ENCODE measurements at places on chromosomes 6 and 20.

DNA sequence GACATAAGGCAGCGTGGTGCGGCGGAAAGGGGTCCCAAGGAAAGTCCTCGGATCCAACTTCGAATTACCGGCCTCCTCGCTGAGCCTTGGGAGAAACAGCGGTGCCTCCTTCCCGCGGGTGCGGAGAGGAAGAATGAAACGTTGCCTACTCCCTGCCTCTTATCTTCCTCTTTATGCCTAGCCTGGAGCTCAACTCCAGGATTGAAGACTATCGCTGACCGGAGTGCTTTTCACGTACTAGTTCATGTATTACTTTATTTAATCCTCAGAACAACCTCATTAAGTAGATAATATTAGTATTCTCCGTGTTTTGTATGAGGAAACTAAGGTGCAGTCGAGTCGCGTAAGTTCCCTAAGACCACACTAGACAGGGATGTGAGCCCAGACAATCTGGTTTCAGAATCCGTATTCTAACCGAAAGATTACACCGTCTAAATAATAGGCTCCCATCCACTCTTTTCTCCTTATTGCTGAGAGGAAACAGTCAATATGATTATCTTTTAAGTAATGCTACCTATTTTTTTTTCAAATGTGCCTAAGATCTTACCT is 793 bp upstream of the PDSS2 start:
- peak; percentile 6 for DNase-seq

DNA sequence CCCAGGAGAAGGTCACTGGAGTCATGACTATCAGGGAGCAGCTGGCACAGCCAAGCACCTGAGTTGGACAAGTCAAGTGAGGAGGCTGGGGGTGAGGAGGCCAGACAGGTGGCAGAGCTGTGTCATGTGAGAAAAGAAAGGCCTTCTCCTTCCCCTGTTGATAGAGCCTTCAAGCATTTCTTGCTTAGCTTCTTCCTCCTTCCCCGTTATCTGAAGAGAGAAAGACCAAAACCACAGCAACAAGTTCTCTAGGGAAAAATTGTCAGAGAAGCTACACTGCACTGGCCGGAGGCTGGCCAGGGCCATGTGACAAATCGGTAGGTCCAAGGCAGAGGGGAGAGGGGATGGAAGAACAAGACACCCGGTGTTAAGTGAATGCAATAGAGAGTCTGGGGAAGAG is 202.1 kb upstream of the PRDM1 start:
- DNase-seq, result no peak

GRCh38 chr20:33407251-33407650 is 5.9 kb upstream of the CDK5RAP1 start:
- no peak for DNase-seq

DNA sequence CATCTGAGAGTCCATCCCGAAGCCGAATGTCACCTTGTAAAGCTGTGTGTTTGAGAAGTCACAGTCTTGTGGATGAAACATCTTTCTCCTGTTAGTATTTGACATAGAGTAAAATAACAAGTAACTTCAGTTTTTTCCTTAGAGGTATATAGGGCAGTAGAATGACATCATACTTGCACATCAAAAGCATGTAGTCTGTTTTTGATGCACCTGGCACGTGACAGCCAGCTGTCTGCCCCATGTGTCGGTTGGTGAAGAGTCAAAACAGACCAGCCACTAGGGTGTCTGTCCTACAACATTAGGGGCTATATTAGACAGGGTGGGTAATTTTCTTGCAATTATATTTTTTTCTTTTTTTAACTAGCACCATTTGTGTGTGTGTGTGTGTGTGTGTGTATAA is 70.2 kb downstream of the SNX9 start:
- no peak for DNase-seq

DNA sequence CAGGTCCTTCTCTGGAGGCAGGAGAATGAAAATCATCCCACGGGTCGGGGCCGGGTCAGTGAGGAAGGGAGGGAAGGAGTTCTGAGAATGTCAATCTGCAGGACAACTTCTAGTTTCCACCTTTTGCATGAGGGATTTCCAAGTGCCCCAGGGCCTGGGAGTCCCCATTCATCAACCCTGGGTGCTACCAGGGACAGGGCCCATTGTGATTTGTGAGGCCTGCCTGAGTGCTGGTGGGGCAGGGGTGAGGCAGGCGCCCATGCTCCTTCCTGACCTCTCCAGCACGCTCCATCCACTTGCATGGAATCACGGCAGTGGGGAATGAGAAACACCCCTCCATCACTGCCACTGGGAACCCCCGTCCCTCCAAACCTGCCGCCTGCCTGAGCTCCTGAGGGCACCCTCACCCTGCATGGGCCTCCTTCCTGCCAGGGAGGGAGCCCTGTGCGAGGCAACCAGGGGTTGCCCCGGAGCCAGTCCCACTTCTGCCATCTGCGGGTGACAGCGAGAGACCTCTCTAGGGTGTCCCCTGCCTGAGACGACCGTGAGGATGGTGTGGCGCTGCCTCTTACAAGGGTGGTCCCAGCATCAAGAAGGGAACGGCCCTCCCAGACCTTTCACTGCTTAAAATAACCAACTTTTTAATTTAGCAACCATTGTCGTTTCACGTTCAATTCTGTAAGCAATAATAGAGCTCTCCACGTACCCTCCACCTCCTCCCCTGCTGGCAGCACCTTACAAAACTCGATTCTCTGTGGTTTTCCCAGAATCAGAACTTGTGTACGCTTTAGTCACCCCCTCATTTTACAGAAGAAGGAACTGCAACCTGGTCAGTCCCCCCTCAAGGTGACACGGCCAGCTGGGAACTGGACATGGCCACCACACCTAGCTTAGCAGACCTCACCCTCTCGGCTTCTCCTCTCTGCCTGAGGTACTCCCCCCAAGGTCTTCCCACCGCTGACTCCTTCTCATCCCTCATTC is 28.6 kb downstream of the PMEPA1 start:
- DNase-seq, result no peak

DNA sequence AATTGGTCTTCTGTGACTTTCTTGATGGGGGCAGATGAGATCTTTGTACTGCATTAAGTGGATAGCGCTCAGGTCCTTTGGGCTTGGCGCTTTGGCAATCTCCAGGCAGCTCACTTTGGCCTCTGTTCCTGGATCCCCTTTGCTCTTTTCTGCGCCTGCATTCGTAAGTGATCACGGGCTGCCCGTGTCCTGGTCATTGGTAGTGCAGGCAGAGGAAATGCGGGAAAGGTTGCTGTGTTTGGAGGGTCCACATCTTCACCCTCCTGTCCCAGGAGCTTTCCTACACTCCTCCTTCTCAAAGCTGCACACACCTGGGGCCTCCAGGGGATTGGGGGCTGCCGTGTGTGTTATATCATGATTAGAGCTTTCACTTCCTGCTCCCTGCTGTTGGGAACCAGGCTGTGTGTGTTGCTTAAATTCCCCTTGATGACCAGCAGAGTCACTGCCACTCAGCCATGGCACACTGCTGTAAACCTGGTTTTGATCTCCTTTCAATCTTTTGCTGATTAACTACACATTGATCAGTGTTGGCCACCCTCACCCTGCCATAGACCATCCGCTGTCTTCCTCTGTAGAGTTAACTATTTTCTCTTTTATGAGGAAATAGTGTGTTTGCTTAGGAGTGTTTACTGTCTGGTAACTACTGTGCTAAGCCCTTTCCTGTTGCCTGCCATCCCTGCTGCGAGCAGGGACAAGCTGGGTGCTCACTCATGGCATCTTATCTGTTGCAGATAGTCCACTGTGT is 13.0 kb upstream of the SNHG17 start:
- no peak for DNase-seq

DNA sequence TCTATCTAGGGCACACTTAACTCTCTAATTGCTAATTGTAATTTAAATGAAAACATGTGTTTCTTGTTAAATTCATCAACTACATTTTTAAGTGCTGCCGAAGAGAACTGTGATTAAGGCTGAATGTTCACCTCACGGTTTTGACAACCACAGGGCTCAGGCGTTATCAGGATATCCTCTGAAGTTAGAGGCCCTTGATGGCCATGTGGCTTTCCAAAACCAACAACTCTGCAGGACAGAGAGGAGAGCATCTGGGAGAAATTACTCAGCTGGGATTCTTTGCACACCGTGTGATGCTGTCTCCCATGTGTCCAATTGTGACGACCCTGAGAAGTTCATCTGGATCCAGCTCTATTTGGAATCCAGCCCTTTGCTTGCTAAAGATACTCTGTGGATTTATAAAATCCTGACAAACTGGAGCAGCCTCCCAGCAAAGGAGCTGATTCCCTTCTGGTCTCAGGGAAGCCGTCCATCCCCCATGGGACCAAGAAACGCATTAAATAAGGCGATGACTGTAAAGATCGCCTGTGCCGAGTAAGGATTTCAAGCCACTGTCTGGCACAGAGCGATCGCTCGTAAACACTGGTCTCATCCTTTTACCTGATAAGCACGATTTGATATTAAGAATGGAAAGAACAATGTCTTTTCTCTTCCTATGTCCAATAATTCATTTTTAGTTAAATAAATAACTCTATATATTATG is 401.1 kb downstream of the CD83 start:
- no peak for DNase-seq

- no peak for DNase-seq
Measured at GRCh38 chr20:8542110-8542486, 410.0 kb downstream of the PLCB1 start.

DNA sequence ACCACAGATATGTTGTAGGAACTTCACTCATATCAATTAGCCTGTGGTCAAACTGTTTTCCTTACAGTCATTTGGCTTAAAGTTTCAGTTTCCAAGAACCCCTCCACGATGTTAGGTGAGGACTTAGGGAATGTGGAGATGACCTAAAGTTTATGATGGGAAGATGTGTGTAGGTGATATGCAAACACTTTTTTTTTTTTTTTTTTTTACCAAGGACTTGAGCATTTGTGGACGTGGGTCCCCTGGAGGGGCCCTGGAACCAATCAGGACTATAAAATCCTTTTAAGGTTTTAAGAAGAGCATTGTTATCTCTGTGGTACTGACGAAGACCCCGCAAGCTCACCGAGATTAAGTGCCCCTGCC is 478 bp upstream of the MTHFD1L start:
- no peak for DNase-seq

- no peak for DNase-seq
Measured at GRCh38 chr6:82179415-82179814, 68.1 kb downstream of the IBTK start.

GRCh38 chr20:1700990-1701389 is 43.4 kb upstream of the SIRPG start:
- no peak for DNase-seq

DNA sequence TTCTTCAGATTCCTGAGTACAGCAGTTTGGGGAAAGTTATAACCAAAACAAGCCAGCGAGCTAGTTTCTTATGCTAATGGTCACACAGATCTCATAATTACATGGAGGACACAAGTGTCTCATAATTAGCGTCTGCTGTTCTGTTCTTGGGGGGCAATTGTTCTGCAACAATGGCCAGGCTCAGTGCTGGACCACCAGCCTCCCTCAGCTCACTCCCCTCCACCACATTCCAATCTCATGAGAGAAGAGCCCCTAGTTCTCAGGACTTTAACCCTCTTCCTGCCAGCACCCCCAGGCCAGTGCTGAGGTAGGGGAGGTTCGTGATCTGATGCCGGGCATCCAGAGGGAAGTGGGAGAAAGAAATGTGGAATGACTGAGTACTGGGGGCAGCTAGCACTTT is 20.2 kb upstream of the TOX2 start:
- DNase-seq, result no peak

DNA sequence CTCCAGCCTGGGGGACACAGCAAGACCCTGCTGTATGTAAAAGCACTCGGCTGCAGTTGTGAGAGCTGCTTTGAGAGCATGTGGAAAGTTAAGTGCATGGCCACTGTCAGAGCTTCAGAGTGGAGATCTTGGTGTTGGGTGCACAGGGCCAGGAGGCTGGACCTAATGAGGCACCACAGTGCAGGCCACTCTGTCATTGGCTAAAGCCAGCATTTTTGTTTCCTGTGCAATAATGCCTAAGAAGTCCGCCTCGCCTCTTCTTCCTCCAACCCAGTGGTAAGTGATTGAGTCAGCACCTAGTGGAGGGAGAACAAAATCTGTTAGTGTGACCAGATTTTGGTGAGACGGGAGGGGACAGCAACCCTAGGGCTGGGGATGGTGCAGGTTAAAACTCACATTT is 60.6 kb downstream of the SSR1 start:
- DNase-seq, result no peak

- DNase-seq, result peak; percentile 20
Measured at GRCh38 chr6:26594730-26595632, 1.8 kb upstream of the ABT1 start.
